Ecto neural progenitor cell (in vitro differentiated cells): ENCODE measurements at places on chromosomes 6 and 20.

GRCh38 chr6:147666255-147666654, 157.8 kb downstream of the SAMD5 start:
- DNase-seq = no peak

- no peak for DNase-seq
These were observed 24.9 kb downstream of the TTLL2 start for GRCh38 chr6:167349631-167350274.

DNA sequence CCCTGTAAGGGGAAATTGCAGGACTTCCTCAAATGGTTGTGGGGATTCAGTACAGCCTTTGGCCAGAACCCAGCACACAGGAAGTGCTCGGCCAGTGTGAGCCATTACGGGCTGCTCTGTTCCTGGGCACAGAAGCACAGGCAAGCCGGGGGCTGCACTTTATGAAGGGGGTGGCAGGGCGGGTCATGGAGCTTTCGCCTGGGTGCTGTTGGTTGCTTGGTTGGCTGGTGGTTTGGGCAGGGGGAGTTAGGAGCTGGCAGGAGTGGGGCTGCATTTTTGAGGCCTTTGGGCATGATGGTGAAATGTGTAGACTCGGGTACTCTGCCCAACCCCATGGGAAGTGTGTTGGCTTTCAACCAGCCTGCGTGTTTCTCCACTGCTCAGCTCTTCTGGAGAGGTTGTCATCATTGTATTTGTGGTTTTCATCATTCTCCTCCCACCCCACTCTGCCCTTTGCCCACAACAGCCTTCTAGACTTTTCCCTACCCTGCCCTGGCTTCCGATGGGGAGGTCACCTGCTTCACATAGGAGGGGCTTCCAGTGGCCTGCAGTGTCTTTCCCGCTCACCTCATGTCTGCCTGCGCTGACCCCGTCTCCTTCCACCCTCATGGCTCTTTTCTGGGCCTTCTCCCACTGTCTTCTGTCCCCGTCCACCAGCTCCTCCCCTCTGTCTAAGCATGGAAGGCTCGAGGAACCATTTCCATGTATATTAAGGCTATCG, 16.1 kb upstream of the RBM38 start:
- no peak for DNase-seq

DNA sequence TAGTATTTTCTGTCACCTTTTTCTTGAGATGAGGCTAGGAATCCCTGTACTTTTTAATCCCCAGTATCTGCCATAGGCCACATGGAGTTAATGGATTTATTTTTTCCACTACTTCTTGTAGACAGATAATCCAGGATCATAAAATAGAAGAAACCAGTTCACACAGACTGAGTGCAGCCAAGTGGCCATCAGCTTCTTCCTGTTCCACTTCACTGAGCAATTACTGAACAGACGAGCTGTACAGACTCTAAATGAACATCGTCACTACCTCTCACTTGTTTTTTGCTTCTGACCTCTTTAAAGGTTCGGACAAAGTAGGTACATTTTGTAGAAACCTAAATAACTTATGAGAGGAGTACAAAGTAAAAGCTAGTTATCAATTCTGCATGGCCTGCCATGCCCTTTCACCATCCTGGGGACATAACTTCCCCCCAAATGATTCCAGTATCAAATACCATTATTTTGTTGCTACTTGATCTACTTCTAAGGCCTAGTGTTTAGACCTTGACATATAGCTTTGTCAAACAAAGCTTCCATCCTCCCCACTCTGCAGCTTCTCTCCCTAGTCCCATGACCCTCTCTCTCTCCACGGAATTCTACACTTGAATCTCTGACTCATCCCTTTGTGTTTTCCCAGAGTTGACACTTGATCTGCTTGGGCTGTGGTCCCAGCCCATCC, 34.4 kb upstream of the ARHGAP18 start:
- DNase-seq = no peak

- DNase-seq = no peak
These were observed 79.0 kb downstream of the NRSN1 start for GRCh38 chr6:24205020-24205492.

DNA sequence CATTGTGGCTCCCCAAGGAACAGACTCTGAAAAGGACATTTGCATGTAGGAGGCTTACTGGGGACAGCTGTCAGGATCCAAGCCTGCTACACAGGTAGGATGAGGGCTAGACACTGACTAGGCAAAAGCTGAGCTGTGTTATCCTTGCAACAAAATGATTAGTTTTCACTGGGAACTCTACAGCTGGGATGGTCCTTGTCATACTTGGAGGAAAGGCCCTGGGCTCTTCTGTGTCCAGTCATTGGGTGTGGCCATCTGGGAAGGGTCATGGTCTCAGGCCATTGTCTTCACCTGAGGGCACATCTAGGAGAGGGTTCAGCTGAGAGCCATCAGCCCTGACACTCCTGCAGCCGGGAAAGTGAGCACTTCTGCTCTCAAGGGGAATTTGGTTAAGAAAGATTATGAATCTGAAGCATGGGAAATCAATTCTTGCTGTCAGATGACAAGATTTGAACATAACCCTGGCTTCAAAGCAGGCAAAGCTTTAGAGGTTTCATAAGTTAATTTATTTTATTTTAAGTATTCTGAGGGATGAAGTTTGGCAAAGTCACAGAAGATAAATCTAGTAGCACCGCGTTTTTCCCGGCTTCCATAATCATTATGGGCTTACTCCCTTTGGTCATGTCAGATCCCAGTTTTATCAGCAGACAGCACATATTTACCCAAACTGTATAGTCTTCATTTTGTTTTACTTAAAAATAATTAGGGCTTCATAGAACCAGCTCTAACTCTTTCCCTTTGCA, 78.4 kb upstream of the SLC22A23 start:
- peak; percentile 23 for DNase-seq

- no peak for DNase-seq
These were observed 401.0 kb downstream of the PAX1 start for GRCh38 chr20:22106308-22106938.

- no peak for DNase-seq
These were observed 8.4 kb upstream of the TGM2 start for GRCh38 chr20:38173237-38174156.

GRCh38 chr20:44803383-44803941, 6.9 kb downstream of the RIMS4 start:
- no peak for DNase-seq

GRCh38 chr20:8232332-8232731, 100.3 kb downstream of the PLCB1 start:
- DNase-seq = no peak

- no peak for DNase-seq
These were observed 5.9 kb downstream of the RBM38 start for GRCh38 chr20:57396984-57397692.

GRCh38 chr6:106141441-106142237, 55.5 kb downstream of the PRDM1 start:
- no peak for DNase-seq

DNA sequence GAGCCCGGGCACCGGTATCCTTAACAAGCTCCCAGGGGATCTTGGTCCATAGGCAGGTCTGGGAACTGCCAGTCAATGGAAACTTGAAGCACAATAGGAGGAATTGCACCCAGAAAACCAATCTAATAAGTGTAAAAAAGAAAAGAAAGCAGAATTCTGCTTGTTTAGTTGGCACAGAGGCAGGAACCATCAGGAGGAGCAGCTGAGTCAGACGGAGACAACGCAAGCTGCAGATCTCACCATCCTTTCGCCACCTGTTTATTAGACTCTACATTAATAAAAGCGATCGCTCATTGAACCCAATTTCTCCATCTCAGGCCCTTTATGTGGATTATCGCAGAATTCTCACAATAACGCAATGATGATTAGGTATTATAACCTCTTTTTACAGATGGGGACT, 9.8 kb downstream of the ZFP64 start:
- DNase-seq = no peak

- no peak for DNase-seq
These were observed at the start of gene FAM217A for GRCh38 chr6:4078691-4079471. Gene FAM217A, minus strand, starts transcription at chr6:4079137. Its CDS starts 1,723 bp downstream, at chr6:4077414.

- DNase-seq = no peak
These were observed 148.3 kb downstream of the HACE1 start for GRCh38 chr6:104711371-104711770.

DNA sequence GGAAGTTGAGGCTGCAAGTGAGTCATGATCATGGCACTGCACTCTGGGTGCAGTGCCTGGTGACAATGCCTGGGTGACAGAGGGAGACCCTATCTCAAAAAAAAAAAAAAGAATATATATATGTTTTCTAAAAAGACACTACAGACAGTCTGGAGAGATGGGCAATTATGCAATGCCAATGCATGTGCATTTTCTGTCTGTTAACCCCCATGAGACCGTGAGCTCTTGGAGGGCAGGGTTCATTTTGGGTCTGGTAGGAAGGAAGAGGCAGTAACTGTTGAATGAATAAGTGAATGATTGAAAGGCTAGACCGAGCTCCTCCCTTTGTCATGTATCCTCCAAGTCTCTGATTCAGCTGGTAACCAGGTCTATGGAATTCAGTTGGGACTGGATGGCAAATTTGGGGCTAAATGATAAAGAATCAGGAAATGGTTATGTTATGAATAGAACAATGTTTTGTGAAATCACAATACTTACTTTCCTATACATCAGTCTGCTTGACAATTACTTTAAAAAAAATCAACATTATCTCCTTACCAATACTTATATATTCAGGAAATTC, 5.6 kb upstream of the BLCAP start:
- no peak for DNase-seq

GRCh38 chr6:36355819-36356218, 19.1 kb upstream of the BNIP5 start:
- no peak for DNase-seq

DNA sequence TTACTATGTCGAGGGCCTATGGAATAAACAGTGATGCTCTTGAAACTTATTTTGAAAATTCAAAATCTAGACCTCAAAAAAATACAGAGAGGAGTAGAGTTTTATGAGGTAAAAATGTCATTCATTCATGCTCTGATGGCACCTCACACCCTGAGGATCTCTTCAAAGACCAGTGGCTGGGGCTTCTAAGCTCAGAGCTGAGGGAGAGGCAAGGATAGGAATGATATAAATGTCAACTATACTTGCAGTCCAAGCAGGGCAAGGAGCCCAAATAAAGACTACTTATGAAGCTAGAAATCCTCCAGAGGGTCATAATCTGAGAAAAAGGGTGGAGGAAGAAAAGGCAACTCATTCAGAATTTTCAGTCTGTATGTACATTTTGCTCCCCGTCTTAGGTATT, 136.7 kb upstream of the CARMIL1 start:
- no peak for DNase-seq

DNA sequence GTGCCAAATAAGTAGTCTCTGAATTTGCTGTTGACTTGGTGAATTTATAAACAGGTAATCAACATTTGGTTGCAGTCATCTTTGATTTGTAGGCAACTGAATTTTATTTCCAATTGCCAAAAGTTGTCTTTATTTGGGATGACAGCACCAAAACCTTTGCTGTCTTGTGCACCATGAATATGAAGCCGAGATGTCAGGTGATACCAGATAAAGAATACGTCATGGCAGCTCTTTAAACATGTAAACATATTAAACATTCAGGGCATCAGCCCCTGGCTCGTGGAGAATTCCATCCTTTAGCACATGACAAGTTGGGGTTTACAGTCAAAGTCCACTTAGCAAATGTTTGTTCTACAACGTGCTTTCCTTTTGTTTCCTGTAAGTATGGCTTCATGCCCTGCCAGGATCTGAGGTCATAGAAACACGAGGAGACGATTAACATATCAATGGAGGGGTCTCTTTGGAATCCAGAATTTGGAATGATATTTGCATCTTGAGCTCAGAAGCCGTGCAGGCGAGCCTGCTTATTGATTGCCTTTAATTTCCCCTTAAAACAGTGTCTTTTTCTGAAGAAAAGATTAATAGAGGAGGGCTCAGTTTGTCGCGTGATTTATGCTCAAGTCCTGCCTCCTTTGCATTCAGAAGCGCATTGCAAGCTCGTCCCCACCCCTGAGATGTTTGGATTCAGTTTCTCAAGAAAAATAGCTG, 170.2 kb upstream of the ZNF217 start:
- DNase-seq = no peak
